Fibroblast of skin of left biceps (primary cell): ENCODE measurements at places on chromosomes 11 and 22.

GRCh38 chr22:47050401-47051051, 288.1 kb downstream of the TBC1D22A start:
- no peak for DNase-seq

DNA sequence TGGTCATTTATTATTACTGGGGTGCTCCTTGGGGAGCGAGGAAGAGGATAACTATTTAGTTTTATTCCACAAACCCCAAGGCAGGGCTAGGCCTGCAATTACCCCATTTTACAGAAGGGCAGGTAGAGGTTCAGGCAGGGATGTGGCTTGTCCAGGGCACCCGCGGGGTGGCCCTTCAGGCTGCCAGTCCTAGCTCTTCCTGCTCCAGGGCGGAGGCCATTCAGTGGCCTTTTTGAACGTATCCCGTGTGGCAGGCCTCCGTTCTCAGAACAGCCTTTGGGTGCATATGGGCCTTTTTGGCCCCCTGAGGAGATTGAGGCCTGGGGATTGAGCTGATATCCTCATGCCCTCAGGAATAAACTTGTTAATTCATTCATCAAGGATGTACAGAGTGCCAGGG, 66.2 kb downstream of the MPPED1 start:
- DNase-seq, result no peak

- no peak for DNase-seq
These were observed 488.3 kb downstream of the INSC start for GRCh38 chr11:15602785-15603567.

GRCh38 chr11:64015510-64015909, 20.2 kb upstream of the FLRT1 start:
- no peak for DNase-seq

GRCh38 chr11:85991508-85991907, 77.4 kb downstream of the PICALM start:
- no peak for DNase-seq

DNA sequence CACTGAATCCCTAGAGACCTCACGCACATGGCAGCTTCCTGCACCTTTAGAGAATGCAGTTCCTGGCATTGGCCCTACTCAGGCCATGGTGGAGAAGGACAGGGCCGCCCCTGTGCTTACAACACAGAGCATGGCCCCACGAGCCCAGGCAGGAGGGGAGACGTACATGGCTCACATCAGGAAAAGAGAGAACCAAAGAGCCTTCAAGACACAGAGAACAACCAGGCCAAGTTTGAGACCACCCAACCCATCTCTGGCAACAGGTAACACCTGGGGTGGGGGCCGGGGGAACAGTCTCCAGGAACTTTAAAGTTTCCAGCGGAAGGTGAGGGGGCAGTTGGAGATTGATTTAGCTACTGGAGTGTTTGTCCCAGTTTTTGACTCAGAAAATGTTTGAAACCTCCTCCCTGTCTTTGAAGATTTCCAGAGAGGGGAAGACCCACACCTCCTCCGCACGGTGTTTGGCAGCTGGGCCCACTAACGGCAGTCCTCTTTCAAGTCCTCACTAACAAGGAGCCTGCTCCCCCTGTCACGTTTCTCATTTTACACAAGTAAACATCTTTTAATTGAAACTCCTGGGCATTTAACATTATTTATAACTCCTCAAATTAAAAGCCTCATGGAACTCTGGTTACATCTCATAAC, 1423.8 kb downstream of the TBC1D22A start:
- no peak for DNase-seq

DNA sequence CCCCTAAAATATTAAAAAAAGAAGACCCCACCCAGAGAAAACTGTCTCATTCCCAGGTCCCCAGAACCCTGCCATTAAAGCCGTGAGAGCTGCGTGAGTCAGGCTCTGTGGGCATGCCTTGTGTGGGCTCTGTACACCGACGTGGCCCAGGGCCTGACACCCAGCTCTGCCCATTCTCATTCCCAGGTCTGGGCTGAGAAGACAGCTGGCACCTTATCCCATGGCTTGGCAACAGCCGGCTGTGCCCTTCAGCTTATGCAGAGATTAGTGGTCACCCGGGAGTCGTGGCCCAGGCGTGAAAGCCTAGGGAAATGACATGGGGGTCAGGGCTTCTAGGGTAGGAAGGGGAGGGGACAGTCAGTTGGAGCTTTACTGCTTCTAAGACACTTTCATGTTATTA, 31.9 kb downstream of the OTOG start:
- no peak for DNase-seq

DNA sequence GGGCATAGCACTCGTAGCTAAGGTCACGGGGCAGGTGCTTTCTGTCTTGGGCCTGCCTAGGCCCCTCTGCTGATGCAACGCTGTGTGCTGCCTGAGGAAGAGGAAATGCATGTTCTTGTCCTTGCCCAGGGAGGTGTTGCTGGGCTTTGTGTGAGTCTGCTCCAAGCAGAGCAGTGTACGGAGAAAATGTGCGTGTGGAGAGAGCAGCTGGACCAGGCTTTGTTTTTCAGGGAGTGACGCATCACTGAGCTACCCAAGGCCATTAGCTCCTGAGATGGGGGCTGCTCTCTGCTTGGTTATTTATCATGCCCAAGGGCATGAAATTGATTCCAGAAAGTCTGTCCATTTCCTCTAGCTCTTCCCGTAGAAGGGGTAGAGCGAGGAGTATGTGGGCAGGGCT, 82.9 kb upstream of the THY1 start:
- no peak for DNase-seq

DNA sequence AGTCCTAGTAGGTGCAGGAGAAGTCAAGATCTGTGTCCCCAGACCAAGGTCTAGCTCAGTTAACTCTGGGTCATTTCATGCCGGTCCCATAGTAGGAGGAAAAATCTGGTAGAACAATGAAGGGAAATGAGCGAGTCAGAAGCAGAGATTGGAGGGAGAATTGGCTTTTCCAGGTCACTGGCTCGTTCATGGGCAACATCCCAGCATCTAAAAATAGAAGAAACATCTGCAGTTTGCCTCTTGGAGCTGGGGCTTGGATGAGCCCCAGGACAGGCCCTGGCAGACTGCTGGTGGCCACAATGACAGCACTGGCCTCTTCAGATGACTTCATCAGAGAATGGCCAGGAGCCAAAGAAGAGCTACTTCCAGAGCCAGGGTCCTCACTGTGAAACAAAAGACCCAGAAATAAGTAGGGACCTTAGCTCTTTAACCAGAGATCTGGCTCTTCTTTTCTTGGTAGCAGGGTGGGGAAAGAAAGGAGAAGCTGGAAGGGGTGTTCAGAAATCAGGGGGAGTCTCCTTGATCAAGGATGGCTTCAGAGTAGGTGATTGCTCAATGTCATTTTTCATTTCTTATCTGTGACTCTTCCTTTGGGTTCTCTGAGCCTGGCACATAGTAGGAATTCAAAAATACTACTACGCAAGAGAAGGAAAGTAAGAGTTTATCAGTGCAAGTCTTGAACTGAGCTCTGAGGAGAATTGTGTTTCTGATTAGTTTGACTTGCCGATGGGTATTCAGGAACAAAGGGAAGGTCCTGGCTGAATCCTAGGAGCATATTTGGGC, 102.6 kb downstream of the TMPRSS5 start:
- no peak for DNase-seq

DNA sequence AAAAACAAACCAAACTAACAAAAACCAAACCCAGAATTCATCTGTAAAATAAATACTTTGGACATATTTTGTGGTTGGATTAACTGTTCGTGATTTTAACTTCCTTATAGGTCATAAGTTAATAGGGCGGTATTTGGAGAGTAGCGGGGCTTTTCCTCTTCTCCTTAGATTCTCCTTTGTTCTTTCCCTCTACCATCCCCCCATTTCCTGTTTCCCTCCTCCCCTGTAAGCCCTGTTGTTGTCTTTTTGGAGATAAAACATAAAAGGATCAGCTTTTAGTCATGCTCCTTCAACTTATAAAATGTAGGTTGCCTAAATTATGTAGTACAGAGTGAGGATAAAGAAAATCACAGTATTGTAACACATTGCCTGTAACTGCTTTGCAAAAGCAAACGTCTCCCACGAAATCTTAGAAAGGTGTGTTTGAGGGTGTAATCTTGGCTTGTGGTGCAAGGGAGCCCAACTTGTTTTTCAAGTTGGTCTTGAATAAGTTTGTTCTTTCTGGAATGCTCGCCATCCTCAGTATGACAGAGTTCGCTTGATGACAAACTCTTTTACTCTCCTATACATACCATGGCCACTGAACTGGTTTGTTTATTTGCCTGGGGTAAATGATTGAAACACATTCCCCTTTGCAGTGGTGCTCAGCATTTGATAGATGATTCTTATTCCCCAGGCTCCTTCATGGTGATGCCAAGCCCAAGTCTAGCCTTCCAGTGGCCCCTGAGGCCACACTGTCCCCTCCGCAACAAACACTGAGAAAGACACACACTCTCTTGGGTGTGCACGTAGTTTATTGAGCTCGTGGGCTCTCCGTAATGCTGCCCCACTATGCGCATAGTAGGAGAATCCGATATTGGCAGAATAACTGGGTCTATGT, 49.4 kb downstream of the TEAD1 start:
- DNase-seq, result no peak

DNA sequence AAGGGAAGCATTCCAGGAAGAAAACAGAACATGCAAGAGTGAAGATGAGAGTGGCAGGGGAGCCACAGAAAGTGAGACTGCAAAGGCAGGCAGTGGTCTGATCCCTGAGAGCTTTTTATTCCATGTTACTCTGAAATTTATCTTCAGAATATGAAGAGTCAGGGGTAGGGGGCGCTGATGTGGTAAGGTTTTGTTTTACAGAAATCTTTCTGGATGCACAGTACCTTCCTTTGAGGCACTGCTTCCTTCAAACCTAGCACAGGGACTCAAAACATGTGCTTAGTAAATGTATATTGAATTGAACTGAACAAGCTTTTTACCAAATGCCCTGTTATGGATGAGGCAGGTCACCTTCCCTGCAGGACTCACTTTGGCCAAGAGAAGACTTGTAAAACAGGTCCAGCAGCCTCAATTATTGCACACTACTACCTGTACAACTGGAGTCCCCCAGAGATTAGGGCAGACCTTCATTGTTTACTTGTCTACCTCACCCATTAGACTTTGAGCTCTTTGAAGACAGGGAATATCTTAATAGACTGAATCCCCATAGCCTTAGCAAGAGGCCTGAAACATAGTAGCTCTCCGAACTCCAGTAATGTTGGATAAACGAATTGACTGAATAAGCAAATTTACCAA, 2.2 kb downstream of the PAK1 start:
- no peak for DNase-seq

- no peak for DNase-seq
These were observed 20.4 kb upstream of the C11orf87 start for GRCh38 chr11:109401545-109401944.

- no peak for DNase-seq
These were observed 51.3 kb downstream of the FBLN1 start for GRCh38 chr22:45554040-45554406.

GRCh38 chr11:2424811-2425495, 19.4 kb downstream of the TRPM5 start:
- DNase-seq, result no peak

DNA sequence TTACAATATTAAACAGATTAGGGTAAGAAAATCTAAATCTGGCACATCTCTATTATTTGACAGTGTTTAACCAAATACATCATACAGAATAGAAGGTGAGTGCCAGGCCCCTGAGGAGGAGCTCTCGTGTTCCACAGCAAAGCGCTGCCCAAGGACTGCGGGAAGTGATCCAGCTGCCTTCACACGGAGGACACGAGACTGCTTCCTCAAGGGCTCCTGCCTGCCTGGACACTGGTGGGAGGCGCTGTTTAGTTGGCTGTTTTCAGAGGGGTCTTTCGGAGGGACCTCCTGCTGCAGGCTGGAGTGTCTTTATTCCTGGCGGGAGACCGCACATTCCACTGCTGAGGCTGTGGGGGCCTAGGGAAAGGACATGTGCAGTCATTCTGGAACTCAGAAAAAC, 71.1 kb downstream of the NCAPD3 start:
- DNase-seq, result no peak

DNA sequence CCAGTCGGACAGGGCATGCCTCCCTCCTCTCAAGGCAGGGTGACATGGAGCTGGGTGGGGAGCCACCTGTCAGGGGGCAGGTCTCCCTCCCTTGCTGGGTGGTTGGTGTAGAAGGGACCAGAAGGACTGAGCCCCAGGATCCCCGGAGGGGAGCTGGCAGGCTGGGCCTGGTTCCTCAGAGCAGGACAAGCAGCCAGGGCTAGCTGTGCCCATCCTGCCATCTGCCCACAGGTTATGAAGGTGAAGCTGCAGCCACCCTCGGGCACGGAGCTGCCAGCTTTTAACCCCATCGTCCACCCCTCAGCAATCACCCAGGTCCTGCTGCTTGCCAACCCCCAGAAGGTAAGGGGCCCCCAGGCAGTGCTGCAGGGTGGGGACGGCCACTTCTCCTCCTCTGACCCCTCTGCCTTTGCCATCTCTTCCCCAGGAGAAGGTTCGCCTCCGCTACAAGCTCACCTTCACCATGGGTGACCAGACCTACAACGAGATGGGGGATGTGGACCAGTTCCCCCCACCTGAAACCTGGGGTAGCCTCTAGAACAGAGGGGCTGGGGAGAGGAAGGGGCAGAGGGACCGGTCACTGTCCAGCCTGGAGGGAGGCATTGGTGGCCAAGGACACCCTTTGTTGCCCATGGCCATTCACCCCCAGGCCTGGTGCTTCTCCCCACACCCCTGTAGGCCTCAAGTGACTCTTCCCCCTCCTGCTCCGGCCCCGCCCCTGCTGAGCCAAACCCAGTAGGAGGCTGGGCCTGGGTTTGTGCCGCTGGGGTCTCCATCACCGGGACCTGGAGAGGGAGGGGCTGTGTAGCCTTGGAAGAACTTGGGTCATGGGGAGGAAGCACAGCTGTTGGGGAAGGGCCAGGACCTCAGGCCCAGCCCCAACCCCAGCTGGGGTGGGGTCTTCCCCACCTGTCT, 7.0 kb upstream of the SH3BP1 start:
- DNase-seq, result no peak

DNA sequence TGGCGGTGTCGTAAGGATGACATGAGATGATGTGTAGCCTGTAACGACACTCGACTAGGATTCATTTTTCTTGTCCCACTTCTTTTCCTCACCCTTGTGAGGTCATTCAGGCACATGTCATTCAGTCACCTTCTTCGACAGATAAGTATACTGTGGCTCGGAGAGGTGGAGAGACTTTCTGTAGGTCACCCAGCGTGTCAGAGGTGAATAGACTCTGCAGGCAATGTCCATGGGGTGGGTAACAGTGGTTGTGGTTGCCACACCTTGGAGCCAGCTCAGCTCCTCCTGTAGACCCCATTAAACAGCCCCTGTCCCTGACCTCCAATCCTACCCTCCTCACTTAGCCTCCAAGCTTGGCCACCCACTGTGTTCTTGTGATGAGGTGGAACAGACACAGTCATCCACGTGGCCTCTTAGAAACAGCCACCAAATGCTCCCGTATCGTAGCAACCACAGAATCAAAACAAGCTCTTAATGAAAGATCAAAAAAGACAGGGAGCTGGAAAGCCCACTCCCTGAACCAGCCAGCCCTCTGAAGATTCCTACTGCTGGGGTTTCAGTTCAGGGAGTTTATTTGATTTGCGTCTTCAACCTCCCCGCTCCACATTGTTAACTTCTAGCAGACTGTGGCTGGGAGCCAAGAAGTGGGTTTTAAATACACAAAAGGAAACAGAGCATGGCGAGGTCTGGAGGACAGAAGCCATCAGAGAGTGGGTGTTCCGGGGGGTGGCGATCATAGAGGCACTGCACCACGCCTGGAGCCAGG, 89.0 kb upstream of the GRK3 start:
- DNase-seq, result no peak
